ENCODE measurements at places on chromosomes 5 and 9.

GRCh38 chr9:124480621-124480981, 26.6 kb downstream of the NR5A1 start:
- no peak for DNase-seq

- DNase-seq = no peak
These were observed 33.4 kb upstream of the GLIS3 start for GRCh38 chr9:4333231-4333740.

- DNase-seq = no peak
These were observed 81.4 kb downstream of the DTWD2 start for GRCh38 chr5:118906947-118907346.

DNA sequence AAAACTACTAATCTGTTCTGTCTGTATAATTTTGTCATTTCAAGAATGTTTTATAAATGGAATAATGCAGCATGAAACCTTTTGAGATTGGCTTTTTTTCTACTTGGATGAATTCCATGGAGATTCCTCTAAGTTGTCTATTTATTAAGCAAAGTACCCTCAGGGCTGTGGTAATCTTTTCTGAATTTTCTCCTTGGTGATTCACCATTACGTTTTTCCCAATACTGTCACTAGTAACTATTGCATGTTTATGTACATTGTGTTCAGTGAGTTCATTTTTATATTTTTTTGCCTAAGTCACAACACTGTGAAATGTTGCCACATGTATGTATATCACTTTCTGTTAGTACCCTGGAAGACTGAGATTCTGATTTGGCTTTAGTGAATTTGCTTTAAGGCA, 177.0 kb upstream of the GRIN3A start:
- no peak for DNase-seq

GRCh38 chr5:5675511-5675910, 253.0 kb downstream of the ICE1 start:
- DNase-seq = no peak

GRCh38 chr5:120994112-120994511, 530.0 kb downstream of the PRR16 start:
- no peak for DNase-seq

DNA sequence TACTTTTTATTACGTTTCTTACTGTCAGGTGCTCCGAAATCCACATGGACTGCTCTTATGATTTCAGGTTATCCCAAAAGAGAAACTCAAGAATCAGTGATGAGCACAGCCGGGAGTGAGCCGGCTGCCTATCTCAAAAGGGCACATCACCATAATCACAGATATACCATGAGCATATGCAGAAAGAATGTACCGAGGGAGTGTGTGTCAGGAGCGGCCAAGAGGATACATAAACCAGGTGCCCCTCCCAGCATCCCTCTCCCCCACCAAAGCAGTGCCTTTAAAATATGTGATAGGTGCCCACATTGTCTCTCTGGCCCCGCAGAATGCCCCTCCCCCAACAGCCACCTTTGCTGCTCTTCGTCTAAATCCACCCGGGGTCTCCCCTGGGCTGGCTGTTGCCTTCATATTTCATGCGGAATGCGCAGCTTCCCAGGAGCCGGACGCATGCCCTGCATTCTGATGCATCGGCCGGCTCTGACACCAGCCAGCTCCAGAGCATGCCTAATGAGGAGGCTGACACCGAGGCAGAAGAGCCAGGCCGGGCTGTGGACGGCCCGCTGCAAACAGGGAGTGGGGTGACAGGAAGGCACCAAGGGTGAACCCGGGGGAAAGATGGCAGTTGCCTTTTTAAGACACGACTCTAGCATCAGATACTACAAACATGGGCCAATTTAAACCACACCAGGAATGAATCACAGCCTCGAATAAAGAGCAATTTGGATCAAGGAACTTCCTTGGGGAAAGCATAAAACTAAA, 652.3 kb downstream of the BNC2 start:
- DNase-seq = no peak

GRCh38 chr9:73565833-73566465, 414.3 kb downstream of the ANXA1 start:
- DNase-seq = no peak

GRCh38 chr9:97474372-97474925, 27.0 kb upstream of the TMOD1 start:
- DNase-seq = no peak

GRCh38 chr9:23288545-23288944, 537.5 kb downstream of the ELAVL2 start:
- no peak for DNase-seq

GRCh38 chr5:41253109-41253508, 39.8 kb upstream of the C6 start:
- no peak for DNase-seq

DNA sequence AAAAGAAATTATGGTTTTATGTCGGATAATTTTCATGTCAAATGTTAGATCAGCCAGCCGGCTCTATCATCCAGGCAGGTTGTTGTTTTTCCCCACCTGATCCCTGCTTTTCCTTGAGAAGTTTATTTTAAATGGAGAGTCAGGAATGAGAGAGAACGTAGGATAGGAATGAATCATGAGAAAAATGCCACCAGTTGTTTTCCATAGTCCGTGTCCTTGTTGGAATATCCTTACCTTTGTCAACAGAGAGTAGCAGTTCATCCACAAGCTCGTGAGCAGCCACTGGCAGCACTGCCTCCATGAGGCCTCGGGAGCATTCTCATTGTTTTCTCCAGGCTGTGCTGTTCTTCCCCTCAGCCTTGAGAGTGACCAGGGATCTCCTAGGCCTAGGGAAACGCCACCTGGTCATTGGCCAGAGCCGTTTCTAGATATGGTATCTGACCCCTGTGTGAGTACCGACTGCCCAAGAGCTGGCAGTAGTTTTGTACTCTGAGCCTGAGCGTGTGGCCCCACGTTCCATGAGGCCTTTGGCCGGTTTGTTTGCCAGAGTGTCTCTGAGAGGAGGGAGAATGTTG, 293.3 kb downstream of the FANCC start:
- DNase-seq = no peak

DNA sequence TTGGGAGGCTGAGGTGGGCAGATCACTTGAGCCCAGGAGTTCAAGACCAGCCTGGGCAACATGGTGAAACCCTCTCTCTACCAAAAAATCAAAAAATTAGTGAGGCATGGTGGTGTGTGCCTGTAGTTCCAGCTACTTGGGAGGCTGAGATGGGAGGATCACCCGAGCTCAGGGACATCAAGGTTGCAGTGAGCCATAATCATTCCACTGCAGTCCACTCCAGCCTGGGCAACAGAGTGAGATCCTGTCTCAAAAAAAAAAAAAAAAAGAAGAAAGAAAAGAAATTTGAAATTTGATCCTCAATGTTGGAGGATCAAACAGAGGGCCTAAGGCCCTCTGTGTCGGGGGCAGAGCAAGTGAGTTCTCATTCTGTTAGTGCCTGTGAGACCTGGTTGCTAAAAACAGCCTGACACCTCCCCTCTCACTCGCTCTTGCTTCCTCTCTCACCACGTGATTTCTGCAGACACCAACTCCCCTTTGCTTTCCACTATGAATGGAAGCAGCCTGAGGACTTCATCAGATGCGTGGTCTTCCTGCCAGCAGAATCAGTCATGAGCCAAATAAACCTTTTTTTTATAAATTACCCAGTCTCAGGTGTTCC, 8.4 kb upstream of the GOLPH3 start:
- no peak for DNase-seq

DNA sequence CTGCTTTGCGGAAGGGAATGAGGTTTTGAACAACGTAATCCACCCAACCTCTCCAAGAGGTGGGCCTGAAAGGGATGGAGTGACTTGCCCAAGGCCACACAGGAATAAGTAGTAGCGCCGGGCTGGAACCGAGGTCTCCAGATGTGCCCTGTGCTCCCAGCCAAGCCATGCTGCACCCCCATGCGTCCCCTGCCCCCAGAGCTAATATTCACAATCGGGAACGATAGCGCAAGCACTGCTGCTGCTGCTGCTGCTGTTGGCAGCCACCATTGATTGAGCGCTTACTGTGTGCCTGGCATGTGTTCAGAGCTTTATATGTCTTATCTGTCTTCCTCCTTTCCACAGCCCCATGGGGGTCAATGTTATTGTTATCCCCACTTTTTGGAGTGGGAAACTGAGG, 43.9 kb downstream of the AMBP start:
- DNase-seq = no peak

GRCh38 chr9:98341157-98342097, 86.0 kb upstream of the TBC1D2 start:
- no peak for DNase-seq

DNA sequence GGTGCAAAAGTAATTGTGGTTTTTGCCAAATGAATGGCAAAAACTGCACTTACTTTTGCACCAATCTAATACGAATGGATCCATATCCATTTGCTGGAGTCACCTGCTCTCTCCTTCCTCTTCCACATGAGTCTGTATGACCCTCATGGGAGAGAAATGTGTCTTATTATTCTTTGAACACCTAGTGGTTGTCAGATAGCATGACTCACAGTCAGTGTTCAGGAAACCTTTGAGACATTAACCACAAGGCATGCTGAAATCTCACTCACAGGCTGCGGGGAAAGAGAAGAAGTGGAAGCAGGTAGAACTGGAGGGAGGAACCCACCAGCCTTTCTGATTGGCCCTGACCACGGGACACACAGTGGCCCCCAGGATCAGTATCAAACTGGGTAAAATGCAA, 222.8 kb upstream of the KLF4 start:
- no peak for DNase-seq

- DNase-seq = no peak
These were observed 19.1 kb downstream of the RAPGEF6 start for GRCh38 chr5:131615957-131616356.

GRCh38 chr9:110672873-110673510, 4.4 kb downstream of the MUSK start:
- no peak for DNase-seq

GRCh38 chr5:14720236-14720923, 55.9 kb downstream of the OTULIN start:
- no peak for DNase-seq

GRCh38 chr9:98380065-98380681, 124.7 kb upstream of the TBC1D2 start:
- DNase-seq = no peak

DNA sequence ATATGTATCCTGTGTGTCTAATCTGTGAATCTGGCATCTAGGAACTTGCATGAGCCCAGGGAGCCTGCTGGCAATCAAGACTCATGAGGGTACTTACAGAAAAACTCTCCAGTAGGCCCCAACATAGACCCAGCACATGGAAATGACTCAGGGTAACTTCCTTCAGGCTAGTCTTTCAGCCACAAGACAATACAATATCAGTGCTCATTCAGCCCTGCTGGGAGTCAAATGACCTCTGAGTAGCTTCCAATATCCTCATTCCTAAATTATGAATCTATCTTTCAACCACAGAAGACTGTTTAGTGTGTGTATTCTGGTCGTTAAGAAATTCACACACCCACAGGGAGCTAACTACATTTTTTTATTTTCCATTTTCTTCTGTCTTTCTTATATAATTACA, 1273.0 kb downstream of the EFNA5 start:
- no peak for DNase-seq

Data from activated CD8-positive, alpha-beta memory T cell treated with anti-CD3 and anti-CD28 coated beads, Interleukin-2, amount 50 U/mL, for 4 hours (primary cell).